ENCODE measurements at places on chromosomes 13 and 19.

DNA sequence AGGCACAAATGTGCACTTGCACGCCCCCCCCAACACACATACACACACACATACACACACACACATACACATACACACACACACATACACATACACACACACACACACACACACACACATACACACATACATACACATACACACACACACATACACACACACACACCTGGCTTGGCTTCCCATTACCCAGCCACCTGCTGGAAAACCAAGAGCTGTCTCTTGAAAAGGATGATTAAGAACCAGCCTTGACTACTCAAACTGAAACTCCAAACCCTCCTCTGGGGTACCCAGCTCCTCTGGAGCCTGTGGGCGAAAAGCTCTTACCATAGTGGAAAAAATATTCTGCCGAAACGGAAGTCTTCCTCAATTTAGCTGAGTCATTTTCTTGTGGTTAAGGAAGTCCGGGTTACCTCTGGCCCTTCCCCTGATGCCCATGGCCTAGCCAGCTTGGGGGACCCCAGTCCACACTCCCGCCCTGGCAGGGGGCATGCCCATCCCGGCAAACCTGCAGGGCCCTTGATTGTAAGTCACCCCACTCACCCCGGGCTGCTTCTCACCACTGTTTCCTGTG, 21.9 kb downstream of the CEBPA start:
- no peak for DNase-seq

GRCh38 chr19:3982701-3983541, 2.3 kb downstream of the EEF2 start:
- peak; percentile 67 for DNase-seq

DNA sequence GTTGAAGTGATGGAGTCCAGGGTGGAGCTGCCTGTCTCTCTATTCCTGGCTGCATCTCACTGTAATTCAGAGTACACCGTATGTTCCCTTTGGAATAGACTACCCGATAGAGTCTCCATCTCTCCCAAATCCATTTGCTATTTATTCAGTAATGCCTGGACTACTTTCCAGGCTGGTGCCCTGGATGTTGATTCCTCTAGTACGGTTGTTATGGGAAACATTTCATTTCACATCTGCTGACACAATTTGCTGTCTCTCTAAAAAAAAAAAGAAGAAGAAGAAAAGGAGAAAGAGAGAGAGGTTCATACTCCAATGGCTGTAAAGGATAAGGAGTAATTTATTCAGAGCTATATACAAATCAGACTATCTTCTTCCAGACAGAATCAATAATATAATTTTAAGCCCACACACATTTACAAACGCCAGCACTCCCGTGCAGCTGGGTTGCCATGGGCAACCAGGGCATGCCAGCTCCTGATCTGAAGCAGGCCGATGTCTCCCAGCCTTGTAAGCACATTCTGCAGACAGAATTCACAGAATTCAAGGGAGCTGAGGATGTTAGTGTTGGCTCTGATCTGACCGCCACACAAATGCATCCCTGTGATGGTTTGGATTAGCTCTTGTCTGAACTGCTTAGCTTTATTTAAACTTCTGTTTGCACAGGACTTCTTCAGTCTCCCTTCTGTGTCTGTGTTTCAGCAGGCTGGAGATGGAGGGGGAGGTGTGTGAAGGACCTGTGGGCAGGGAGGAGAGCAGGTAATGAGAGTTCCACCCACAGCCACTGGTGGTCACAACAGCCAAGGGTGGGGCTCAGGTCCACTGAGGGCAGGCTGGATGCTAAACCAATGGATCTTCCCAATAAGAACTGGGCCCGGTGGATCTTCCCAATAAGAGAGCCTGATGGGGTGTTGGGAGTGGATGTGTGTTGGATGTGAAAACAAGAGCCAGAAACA, 66.0 kb downstream of the TEX26 start:
- peak; percentile 53 for DNase-seq

GRCh38 chr19:18339723-18340122, 675 bp upstream of the PGPEP1 start:
- DNase-seq = no peak

GRCh38 chr19:47421844-47422395, 2.6 kb upstream of the MEIS3 start:
- peak; percentile 44 for DNase-seq

- no peak for DNase-seq
Observed at GRCh38 chr13:20054586-20054985, 96.1 kb downstream of the ZMYM2 start.

GRCh38 chr13:26587251-26587650, 29.8 kb downstream of the WASF3 start:
- no peak for DNase-seq

DNA sequence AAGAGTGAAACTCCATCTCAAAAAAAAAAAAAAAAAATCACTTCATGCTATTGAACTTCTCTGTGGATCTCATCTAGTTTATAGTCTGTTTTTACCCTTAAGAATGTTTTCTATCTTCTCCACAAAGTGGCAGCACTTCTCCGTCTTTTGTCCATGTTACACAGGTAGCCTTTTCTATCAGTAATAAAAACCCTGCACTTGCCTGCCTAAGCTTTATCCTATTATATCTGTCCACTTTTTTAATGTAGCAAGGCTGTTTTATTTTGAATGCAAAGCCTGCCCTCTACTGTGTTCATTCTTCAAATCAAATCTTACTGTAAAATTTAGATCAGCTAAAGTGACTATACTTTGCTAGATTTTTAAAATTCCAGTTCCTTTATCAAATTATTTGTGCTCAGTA, 124.0 kb downstream of the STOML3 start:
- no peak for DNase-seq

GRCh38 chr19:42092350-42092749, 16.4 kb downstream of the ZNF574 start:
- no peak for DNase-seq

DNA sequence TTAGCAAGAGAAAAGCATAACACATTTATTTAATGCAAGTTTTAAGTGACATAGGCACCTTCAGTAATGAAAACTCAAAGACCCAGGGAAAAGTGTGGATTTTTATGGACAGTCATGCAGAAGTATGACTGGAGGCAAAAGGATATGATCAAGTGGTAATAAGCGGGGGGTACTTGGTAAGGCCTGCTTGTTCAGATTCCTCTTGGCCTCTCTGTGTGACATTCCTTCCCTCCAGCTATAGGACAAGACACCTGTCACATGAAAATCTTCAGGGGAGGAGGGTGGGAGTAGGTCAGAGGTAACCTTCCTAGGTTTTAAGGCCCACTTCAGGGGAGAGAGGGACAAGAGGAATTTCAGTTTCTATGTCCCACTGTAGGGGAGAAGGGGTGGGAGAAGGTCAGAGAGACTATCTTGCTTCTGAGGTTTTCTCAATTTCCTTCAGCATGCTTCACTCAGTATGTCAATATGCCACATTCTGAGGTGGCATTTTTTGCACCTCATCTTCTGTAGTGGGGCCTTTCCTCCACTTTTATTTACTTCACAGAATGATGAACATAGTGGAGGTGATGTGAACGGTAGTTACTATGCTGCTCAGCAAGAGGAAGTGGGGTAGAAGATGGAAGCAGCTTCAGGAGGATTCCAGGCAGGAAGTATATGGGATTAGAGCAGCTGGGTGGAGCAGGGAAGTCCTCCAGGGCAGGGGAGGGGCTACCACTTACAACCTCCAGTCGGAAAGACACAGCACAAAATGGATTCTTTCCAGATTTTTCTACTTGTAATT, 73.2 kb upstream of the RFC3 start:
- DNase-seq = no peak

- peak; percentile 51 for DNase-seq
Observed at GRCh38 chr19:14542711-14543328, 13.4 kb downstream of the TECR start.

- DNase-seq = no peak
Observed at GRCh38 chr13:35990196-35990595, 141.0 kb downstream of the DCLK1 start.

DNA sequence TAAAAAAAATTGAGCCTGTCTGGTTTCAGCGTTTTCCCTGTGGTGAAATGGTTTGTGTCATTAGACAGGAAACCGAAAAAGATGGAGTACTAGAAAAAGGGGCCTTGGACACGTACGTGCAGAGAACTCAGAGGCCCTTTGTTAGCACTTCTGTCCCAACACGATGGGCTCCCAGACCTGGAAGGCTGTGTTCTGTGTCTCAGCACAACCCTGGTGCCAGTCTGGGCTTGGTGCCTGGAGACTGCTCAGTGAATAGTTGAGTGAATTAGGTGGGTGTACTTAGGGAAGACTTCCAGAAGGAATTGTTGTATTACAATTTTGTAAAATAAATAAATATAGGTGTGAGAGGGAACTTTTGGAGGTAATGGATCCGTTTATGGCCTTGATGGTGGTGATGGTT, 8.7 kb downstream of the ZNF71 start:
- DNase-seq = no peak

GRCh38 chr19:29666578-29667386, 1.5 kb downstream of the PLEKHF1 start:
- DNase-seq = peak; percentile 82

DNA sequence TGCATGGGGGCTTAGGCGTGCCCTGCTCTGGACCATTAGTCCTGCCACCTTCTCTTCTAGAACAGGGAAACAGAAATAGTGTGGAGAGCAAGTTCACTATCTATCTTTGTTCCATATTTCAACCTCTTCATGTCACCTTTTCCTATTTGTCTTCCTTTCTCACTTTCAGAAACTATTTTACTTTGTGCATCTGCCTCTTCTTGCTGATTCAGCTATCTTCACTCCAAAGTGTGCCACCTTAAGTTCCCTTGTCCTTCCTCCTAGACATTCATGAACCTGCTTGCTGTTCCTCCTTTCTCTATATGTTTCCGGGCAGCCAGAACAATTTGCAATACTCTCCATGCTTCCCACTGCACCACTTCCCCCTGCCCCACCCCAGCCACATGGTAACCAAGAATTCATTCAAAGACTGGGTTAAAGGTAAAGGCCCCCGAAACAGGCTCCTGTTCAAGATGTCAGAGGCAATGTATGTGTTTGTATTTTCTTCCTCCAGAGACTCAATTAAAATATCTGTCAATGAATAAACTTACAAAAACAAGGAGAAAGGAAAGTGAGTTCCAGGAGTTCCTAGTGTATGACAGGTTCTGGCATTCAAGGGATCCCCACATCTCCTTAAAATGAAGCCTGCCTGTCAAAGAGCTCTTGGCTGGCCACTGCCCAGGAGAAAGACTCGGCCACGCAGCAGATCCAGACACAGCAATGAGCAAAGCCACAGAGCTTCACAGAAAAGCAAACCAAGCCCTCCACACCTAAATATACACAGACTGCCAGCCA, 268.1 kb downstream of the DNAJC15 start:
- DNase-seq = no peak

DNA sequence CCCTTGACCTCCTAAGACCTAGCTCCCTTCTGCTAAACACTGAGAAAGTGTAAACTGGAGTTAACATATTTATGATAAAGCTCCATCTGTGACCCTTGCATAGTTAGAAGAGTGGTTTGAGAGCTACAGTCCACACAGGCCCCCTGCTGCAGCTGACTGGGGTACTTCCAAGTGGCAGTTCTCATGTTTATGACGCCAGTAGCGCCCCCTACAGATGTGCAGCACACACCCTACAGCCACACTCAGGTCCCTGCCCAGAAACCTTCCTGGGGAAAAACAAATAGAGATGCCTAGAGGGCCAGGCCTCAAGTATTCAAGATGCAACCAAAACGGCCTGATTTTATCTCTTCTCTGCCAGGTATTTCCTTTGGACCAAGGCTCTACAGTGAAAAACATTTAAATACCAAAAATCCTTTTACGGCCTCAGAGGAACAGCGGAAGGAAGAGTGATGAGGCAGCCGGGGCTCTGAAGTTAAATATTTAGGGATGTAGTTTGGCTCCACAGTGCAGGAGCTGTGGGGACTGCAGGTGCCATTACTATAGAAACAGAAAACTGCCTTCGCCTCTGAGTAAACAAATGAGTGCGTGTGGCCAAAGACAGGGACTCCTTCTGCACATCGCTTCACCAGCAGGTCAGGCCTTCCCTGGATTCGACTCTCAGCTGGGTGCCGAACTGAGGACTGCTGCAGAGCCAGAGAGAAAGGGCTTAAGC, 553.1 kb downstream of the EFNB2 start:
- no peak for DNase-seq

GRCh38 chr13:51645154-51645650, 60.9 kb downstream of the WDFY2 start:
- peak; percentile 47 for DNase-seq

DNA sequence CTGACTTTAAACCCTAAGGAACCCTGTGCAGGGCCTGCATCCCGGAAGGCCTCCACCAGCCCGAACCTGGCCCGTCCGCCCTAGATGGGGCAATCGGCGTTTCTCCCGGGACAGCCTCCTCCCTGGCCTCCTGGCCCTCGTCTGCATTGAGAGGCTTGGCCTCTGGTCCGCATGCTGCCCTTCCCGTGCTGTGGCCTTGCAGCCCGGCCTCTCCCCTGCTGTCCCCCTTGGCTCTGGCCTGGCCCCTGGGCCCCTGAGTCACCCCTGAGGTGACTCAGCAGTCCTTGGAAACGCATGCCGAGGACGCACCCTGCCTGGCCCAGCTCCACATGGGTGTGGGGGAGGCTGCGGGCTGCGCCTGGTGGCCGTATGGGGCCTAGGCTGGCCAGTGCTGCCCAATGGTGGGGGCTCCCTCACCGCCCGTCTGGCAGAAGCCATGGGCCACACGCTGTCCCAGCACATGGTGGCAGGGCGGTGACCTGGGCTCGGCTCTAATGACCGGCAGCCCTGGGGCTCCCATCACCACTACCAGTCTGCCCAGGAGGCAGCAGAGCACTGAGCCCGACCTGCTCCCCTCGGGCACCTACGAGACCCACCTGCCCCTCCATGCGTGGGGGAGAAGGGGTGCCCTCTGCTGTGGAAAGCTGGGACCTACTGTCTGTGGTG, 25.7 kb downstream of the SH3GL1 start:
- DNase-seq = peak; percentile 86

DNA sequence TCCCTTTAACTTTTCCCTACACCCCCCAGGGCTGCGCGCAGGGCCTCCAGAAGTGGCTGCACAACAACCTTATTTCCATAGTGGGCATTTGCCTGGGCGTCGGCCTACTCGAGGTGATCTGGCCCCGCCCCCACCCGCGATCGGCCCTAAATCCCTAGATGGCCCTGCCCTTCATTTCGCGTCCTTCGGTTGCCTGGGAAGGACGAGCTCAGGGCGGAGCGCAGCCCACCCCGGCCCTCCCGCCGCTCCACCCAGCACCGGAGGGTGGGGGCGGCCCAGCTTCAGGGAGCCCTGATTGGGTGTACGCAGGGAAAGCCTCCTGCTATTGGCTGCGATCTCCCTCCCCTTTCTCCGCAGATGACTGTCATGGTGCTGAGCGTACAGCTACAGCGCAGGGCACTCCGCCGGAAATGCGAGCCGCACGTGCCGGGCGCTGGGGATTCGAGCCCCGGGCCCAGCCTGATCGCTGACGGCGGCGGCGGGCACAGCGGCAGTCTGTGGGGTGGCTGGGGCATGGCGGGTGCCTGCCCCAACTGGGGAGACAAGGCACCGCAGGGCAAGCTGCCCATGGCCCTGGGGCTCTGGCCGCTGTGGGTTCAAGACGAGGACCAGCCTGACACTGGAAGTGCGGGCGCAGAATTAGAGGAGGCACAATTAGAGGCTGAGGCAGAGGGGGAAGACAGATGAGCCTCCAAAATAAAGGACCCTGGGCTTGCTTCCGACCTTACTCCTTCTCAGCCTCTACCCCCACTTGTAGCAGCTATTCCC, 4.3 kb downstream of the CD37 start:
- peak; percentile 87 for DNase-seq

GRCh38 chr13:41460074-41460465, 2.7 kb downstream of the RGCC start:
- no peak for DNase-seq

Measured in hepatocyte (in vitro differentiated cells).